Mesothelial cell of epicardium (in vitro differentiated cells): ENCODE measurements at places on chromosomes 1 and 21.

- DNase-seq, result no peak
These were observed 5.3 kb downstream of the ARF1 start for GRCh38 chr1:228087771-228088251.

GRCh38 chr1:22915816-22916470 lies 56.7 kb downstream of the LACTBL1 start:
- no peak for DNase-seq

GRCh38 chr1:234972411-234973191 lies 156.0 kb downstream of the TOMM20 start:
- DNase-seq, result no peak

- DNase-seq, result no peak
These were observed 10.6 kb downstream of the FAAP20 start for GRCh38 chr1:2183937-2184334.

GRCh38 chr1:167457936-167458584 lies 60.3 kb downstream of the CD247 start:
- DNase-seq, result no peak

GRCh38 chr1:161153176-161153575 lies 602 bp upstream of the UFC1 start:
- DNase-seq, result no peak

GRCh38 chr1:24737368-24738117 lies 7.7 kb upstream of the CLIC4 start:
- no peak for DNase-seq

- no peak for DNase-seq
These were observed 7.7 kb downstream of the SHISAL2A start for GRCh38 chr1:52640697-52641096.

DNA sequence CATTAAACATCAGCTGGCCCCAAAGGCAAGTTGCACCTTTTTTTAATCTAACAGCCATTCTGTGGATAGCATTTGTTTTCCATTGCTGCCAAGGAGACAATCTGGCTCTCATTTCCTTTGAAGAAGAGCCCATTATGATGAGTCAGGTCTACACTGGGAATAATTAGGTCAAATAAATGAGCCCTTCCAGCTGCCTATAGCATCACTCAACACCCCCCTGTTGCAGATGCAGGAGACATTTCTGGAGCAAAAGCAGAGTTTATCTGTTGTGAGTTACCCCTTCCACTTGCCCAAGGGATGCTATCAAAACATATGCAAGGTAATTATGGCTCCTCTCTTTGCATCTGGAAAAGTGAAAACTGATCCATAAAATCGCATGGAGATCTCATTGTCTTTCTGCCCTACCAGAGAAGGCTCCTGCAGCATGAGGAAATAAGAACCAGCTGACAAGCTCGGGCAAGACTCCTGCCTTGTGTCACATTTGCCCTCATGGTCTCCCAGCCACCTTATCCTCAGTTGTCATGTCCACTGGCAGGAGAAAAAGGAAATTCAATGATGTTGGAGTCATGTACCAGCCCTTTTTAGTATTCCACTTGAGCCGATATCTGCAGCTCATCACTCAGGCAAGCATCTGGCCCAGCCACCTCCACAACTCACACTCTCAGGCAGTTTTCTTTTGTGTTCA lies 135.9 kb downstream of the SLC30A10 start:
- no peak for DNase-seq

DNA sequence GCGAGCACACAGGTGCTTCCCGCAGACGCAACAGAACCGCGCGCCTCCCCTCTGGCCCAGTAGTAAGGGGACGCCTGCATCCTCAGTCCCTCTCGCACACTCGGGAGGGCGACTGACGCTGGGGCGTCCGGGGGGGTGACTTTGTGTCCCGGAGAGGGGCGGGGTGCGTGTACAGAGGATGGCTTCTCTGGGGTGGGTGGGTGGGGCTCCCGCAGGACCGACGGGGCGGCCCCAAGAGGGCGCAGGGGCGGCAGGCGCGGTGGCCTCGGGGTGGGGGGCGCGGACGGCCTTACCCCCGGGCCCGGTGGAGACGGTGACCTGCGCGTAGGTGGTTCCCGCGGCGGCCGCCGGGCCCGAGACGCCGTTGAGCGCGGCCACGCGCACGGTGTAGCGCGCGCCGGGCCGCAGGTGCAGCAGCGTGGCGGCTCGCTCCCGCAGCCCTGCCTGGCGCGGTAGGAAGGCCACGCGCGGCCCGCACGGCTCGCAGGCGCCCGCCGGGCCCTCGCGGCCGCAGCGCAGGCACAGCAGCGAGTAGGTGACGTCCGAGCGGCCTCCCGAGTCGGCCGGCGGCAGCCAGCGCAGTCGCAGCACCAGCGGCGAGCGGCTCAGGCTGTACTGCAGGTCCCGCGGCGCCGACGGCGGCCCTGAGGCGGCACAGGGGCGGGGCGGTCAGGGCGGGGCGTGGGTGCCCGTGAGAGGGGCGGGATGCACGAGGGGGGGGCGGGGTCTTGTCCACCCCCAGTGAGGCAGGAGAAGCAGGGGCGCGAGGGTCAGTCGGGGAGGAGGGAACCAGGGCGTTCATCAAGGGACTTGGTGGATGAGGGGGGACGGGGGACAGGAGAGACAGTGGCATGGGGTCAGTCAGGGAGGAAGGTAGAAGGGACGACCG lies 12.1 kb downstream of the EPHA10 start:
- no peak for DNase-seq

DNA sequence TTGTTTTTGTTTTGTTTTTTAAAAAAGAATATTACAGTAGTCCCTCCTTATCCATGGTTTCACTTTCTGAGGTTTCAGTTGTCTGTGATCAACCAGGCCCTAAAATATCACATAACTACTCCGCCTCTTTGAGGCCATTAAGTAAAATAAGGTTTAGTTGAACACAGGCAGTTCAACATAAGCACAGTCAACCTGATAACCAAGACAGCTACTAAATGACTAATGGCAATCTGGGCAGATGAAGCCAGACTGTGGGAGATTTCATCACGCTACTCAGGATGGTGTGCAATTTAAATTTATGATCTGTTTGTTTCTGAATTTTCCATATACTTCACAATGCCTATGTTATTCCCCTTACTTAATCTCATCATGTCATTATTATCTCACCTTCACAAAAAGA lies 30.1 kb downstream of the LDLRAD1 start:
- no peak for DNase-seq

GRCh38 chr1:174209347-174210187 lies 50.2 kb downstream of the RABGAP1L start:
- no peak for DNase-seq

DNA sequence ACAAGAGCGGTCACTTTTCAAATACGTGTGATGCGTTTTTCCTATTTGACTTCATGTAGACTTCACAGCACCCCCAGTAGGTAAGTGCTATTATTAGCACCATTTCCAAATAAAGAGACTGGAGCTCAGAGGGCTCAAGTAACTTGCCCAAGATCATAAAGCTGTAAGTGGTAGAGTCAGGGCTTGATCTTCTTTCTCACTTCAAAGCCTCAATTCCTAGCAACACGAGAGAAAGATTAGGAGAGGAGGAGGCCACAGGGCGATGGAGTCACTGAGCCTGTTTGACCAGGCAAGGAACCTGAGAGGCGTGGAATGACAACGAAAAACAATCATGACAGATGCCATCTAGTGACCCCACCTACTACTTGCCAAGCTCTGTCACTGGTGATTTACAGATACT lies 181.0 kb downstream of the FOXD2 start:
- DNase-seq, result peak; percentile 3

- no peak for DNase-seq
These were observed 149.4 kb upstream of the LMO4 start for GRCh38 chr1:87179076-87179810.

GRCh38 chr1:201408176-201408833 lies 9.2 kb upstream of the LAD1 start:
- peak; percentile 72 for DNase-seq

GRCh38 chr21:38129711-38130110 lies 127.1 kb upstream of the KCNJ15 start:
- no peak for DNase-seq

DNA sequence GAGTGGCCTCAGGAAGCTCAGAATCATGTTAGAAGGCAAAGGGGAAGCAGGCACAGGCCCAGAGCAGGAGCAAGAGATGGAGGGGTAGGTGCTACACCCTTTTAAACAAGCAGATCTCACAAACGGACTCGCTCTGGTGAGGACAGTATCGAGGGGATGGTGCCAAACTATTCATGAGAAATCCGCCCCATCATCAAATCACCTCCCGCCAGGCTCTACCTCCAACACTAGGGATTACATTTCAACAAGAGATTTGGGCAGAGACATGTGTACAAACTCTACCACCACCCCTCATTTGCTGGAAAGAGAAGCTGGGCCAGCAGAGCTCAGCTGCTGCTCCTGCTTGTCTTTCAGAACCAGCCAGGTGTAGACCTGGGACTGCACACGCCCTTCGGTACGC lies 32.9 kb downstream of the MIS18A start:
- DNase-seq, result no peak

DNA sequence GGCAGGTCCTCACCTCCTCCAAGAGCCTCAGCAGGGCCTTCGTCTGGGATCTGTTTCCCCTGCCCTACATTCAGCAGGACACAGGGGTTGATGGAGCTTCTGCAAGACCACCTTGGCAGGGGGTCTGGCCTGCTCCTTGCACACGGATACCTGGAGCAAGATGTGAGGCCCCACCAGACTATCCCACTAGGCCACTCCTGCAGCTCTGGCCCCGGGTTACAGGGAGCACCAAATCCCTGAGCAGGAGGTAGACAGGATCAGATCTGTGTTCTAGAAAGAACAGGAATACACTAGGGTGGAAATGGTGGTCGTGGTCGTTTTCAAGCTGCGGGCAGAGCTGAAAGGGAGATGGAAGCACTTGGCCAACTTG lies 33.5 kb downstream of the EPHX1 start:
- DNase-seq, result no peak

- DNase-seq, result no peak
These were observed 50.9 kb downstream of the CNST start for GRCh38 chr1:246617156-246617555.

DNA sequence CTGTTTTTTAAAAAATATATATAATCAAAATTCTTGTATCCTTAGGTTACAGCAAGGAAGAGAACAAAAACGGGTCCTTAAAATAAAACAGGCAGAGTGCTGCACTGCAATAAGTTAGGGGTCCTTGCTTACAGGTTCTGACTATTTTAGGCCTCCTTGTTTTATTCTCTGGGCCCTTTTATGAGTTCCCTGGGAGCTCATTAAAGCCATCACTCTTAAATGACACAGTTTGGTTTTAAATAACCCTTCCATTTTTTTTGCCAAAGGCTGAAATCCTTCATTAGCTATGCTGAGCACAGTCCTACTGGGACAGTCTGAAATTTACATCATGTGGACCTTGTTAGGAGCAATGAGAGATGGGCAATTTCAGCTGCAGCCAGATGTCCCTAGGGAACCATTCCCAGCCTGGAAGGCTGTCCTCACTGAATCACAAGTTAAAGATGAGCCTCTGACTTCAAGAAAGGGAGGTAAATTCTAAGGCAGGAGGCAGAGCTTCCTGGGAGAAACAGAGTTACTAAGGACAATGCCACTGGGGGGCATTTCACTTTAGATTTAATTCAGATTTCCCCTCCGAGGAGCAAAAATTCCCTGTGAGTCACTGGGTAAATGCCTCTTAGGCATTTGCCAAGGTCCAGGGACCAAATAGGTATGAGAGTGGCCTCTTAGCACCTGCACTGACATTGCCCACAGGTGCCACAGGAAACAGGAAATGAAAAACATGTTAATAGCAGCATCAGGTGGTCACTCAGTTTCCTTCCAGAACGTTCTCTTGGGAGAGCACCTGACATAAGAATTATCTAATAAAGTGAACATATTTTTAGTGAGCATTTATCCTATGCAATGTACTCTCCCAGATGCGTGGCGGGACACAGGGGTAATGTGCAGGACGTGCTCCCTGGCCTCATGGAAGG lies 3.8 kb upstream of the MUL1 start:
- no peak for DNase-seq

DNA sequence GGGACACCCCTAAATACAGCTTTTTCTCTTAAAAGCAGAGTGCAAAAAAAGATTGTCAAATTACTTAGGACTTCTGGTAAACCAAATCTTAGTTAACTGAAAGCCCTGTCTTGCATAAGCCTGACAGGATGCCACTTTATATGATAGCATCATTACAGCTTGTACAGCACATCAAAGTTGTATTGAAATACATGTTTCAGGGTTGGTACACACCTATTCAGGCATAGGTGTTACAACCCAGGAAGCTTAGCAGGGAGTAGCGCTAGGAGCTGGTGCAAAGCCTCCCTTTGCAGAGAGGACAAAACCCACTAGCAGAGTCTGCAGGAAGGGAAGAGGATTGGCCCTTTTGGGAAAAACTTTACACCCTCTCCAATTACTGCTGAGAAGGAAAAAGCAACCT lies 258.9 kb upstream of the SGIP1 start:
- no peak for DNase-seq

GRCh38 chr1:237814319-237814924 lies 76.3 kb downstream of the ZP4 start:
- DNase-seq, result no peak

DNA sequence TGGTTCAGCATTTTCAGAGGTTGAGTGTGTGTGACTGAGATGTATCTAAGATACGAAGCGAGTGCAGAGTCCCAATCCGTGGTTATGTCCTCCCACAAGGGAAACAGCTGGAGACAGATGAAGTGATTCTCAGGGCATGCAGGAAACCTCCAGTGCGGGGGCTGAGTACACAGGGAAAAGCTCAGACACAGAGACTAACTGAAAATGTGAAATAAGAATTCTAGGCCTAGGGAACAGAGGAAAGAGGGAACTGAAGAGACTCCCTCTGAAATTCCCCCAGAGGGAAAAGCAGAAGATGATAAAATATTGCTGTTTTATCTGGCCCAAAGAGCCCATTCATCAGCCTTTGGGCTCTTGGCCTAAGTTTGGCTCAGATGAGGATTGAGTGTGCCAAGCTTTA lies 116.8 kb downstream of the LRRC53 start:
- DNase-seq, result no peak

DNA sequence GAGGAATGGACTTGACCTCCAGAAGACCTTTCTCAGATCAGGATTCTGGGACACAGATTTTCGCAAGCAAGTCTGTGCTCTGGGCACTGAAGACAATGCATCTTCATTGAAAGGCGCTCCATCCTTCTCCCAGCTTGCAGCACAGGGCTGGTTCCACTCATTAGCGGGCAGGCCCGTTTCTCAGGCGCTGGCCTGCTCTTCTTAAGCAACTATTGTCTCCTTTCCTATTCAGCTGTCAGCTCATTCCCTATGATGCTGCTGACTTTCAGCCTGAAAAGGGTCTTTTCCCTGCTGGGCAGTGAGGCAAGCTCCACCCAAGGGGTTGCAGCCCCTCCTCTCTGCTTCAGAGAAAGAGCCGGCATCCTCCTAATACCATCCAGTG lies 91.9 kb upstream of the PLXNA2 start:
- DNase-seq, result no peak

DNA sequence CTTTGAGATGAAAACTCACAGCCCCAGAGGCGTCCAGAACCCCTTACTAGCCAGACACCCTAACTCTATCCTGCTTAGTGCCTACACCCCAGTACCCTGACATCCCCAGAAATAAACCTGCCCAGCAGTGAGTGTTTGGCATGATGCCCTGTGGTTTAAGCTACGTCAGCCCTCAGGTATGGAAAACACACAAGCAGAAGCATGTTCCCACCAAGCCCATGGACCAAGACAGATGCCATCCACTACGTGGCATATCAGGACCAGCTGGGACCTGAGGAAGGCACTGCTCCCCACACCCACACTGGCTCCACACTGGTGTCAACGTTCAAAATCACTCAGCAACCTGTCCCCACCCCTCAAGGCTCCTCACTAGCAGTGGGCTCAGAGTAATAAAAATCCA lies 116.4 kb downstream of the SYT2 start:
- no peak for DNase-seq

GRCh38 chr1:225668222-225668621 lies 15.3 kb upstream of the ENAH start:
- no peak for DNase-seq

- DNase-seq, result no peak
These were observed 45.9 kb upstream of the SAMD13 start for GRCh38 chr1:84255582-84255981.

- DNase-seq, result no peak
These were observed 606.3 kb downstream of the NUF2 start for GRCh38 chr1:163928069-163928468.
